ENCODE measurements at places on chromosomes 5 and 9.

GRCh38 chr9:22041775-22042174 is 32.7 kb upstream of the CDKN2B start:
- no peak for DNase-seq

- no peak for DNase-seq
Measured at GRCh38 chr5:41641621-41642020, 131.2 kb upstream of the PLCXD3 start.

GRCh38 chr9:15612962-15613361 is 60.1 kb downstream of the CCDC171 start:
- no peak for DNase-seq

DNA sequence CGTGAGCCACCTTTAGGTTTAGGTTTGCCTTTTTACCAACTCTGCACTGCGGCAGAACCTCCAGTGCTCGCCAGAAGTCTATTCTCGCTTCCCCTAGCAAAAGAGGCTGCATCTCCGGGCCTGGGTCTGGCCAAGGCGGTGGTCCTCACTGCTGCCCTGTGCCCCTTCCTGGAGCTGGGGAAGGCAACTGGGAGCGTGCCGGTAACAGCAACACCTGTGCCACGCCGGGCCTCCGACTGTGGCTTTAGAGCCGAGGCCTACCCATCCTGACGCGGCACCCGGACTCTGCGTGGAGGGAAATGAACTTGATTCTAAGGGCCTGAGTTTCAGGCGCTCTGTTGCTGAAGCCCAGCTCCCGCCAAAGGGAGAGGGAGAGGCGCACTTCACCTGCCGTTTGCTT is 82.4 kb upstream of the SPATA31C2 start:
- no peak for DNase-seq

DNA sequence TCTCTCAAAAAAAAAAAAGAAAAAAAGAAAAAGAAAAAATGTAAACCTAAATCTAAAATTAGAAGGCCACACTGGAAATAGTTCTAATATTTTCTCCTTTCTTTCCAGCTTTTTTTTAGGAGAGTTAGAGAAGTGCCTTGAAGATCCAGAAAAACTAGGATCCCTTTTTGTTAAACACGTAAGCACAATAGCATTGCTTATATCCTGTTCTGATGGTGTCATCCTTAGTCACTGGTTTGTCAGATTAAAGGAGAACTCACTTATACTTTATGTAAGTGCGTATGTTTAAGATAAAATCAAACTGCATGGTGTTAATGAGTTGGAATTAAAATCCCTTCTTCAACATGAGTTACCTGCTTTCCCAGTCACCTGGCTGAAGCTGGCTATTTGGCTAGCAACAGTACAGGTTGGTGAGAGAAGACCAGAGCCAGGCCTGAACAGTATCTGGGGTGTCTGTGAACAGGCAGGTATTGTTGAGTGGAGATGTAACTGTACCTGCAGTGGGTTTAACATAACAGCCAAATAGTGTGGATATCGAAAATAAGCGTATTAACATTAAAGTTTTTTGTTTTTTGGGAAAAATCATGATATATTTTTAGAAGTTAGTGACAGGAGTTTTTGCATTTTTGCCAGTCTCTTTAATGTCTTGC is 104.7 kb upstream of the OTULINL start:
- no peak for DNase-seq

DNA sequence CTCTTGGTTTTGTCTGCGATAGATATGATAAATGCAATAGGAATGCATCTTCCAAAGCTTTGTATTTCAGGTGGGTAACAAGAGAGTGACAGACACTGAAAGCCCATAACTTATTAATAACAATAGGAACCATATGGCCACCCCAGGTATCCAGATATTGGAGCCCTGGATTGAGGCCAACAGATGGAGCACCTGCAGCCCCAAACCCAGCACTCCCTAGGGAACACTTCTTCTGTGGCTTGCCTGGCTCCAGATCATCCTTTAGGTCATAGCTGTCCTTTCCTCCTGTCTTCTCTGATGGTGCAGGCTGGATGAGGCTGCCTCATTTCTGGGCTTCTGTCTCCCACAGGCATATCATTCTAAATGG is 5.0 kb upstream of the IL3 start:
- DNase-seq: no peak

GRCh38 chr5:83270311-83270710 is 193.0 kb downstream of the XRCC4 start:
- DNase-seq: no peak

DNA sequence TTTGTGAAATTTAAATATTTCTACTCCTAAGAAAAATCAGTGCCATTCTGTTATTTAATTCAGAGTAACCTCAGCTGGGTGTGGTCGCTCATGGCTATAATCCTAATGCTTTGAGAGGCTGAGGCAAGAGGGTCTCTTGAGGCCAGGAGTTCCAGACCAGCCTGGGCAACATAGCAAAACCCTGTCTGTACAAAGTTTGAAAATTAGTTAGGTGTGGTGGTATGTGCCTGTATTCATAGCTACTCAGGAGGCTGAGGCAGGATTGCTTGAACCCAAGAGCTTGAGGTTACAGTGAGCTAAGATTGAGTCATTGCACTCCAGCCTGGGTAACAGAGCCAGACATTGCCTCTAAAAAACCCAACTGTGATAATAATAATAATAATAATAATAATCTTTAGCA is 44.8 kb upstream of the CNTLN start:
- DNase-seq: no peak

DNA sequence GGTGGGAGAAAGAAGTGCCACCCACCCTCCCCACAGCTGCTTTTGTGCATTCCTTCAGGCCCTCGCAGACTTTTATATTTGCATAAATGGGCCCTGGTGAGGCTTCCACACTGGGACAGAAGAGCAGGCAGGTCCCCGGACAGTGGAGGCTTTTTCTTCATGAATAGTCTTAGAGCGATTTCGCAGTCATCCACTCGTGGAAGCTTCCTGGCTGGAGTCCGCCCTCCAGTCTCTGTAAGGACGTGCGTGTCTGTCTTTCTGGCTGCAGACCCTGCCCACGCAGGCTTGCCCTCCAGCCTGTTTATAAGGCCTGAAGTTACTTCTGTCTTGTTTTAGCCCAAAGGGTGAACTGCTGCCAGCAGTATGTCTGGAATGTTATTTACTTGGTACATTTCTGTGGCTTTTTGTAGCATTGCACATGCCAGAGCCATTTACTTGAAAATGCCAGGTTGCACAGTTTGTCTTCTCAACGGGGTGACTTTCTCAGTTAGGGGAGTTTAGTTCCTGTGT is 195.7 kb downstream of the AOPEP start:
- no peak for DNase-seq

- no peak for DNase-seq
Measured at GRCh38 chr9:113359385-113359784, 10.0 kb downstream of the BSPRY start.

DNA sequence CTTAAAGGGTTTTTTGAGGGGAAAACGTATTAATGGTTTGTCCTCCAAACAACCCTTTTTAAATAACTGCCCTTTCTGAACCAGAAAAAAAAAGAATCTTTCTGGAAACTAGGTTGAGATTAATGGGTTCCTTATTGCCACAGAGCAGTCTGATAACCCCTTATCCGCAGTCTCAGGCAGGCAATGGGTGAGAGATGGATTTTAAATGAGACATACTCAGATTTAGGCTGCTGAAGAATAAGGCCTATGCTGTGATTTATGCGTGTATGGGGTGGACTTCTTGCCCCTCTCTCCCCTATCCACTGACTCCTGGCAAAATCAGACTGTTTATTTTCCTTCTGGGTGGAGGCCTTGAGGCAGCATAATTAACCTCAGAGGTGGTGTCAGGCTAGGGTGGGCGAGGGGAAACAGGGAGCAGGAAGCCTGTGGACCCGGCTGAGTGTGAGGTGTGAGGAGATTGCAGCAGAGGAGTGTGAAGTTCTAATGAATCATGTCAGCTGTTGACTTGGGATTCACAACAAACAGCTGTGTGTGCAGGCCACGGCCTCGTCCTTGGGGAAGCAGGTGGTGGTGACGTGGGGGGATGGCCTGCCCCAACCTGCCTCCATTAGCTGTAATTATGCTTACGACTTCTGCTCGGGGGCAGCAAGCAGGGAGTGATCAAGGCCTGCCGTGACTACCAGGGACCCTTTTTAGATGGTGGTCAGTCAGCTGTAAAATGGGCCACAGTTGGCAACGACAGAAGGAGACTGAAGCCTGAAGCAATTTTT is 196.4 kb downstream of the SEMA6A start:
- no peak for DNase-seq

- DNase-seq: no peak
Measured at GRCh38 chr9:130138171-130138653, 34.0 kb upstream of the NCS1 start.

- peak; percentile 35 for DNase-seq
Measured at GRCh38 chr5:176542596-176543427, 5.6 kb upstream of the RNF44 start.

Measured in CD4-positive, alpha-beta T cell treated with Interleukin-2 at 100 ng/mL for 4 hours (primary cell).